Fibroblast of skin of right quadriceps (primary cell): ENCODE measurements at places on chromosomes 3 and 15.

DNA sequence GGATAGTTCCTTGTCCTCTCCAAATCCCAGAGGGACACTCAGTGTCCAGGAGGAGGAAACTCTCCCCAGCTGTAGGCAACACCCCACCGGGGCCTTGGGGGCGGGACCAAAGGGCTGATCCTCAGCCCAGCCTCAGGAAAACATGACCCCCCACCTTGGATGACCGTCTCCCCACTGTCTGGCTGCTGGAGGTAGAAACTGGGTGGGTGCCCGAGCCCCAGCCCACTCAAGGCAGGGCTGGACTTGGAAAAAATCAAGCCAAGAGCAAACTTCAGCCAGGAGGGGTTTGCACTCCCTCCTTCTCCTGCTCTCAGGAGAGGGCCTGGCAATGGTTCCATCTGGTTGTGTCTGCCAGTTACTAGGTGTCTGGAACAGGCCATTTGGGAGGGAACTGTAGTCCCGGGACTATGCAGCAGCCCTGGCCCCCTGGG is 3.6 kb upstream of the RASL12 start:
- DNase-seq, result no peak

GRCh38 chr3:150030841-150031240 is 60.1 kb upstream of the PFN2 start:
- DNase-seq, result no peak

DNA sequence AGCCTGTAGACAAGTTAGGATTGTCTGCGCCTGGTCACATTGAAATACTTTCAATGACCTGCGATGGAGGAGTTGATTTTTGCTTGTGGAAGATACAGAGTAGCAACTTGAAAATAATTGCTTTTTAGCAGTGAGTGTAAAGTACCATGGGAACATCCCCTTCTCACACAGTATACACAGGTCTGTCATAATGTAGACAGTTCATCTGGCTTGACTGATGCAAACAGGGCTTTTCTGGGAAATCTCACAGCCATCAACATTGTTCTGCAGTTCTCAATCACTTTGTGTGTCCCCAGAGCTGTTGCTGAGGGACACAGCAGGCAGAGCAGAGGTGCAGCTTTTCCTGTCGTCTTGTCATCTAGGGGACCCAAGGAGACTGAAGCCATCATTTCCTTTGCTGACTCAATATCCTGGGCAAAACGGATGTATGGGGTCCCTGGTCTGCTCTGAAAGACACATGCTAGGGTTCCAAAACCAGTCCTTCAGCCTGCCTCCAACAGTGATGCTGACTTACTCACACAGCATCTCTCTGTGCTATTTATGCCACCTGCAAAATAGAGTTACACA is 5.3 kb upstream of the REC114 start:
- no peak for DNase-seq

- no peak for DNase-seq
Observed at GRCh38 chr3:81152156-81152555, 609.3 kb downstream of the GBE1 start.

DNA sequence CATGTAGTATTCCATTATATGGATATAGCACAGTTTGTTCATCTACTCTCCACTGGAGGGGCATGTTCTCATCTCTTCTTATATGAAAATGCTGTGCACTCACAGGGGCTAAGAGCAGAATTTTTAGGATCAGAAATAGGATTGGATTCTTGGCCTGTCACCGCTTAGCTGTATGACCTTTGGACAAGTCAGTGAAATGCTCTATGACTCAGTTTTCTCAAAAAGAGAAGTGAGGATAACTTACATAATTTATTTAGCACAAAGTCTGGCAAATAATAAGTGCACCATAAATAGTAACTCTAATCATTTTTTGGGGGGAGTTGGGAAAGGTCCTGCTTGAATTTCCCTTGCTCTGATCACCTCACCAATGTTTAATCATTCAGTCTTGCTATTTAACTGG is 103.7 kb upstream of the LRIG1 start:
- DNase-seq, result no peak

DNA sequence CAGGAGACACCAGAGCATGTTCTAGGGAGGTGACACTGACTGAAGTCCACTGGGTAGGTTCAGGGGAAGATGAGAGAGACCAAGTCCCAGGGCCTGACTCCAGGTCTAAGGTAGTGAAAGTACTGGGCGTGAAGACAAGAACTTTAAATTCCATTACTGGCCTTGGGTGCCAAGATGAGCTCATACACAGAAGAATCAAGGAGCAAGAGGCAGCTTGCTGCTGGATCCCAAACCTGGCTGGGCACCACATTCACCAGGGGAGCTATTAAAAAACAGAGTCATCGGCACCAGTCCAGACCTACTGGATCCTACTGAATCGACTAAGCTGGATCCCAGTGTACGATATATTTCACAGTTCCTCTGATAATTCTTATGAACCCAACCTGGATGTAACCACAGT is 42.1 kb upstream of the ATG7 start:
- DNase-seq, result no peak

GRCh38 chr3:5553203-5553602 is 365.7 kb downstream of the EDEM1 start:
- DNase-seq, result no peak
